ENCODE measurements at places on chromosomes 12 and 14.

DNA sequence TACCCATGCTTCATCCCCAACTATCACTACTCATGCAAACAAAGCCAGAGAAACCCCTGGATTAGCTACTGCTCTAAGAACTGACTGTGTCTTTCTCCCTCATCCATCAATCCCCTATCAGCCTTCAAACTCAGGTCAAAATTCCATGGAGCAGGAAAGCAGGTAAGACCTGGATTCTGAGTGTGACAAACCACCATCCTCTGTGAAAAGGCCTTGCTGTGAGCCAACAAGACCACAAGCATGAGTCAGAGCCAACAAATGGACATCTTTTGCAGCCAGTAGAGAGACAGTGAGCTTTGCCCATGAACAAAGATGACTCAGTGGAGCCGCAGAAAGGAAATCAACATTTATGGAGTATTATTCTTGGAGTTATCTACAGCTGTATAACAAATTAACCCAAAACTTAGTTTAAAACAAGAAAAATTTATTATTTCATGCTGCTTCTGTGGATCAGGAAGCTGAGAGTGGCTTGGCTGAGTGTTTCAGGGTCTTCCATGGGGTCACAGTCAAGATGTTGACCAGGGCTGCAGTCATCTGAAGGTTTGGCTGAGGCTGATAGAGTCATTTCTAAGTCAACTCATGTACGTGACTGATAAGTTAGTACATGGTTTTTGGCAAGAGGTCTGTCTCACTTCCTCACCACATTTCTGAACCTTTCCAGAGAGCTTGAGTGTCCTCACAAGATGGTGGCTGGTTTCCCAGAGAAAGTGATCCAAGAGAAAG is 61.1 kb downstream of the PITPNM2 start:
- no peak for DNase-seq

GRCh38 chr12:6942331-6942665 is 1.3 kb upstream of the RNU7-1 start:
- no peak for DNase-seq

GRCh38 chr12:7150356-7150755 is 20.2 kb downstream of the CLSTN3 start:
- no peak for DNase-seq

- no peak for DNase-seq
These were observed 3.8 kb downstream of the CCDC177 start for GRCh38 chr14:69570836-69571330.

DNA sequence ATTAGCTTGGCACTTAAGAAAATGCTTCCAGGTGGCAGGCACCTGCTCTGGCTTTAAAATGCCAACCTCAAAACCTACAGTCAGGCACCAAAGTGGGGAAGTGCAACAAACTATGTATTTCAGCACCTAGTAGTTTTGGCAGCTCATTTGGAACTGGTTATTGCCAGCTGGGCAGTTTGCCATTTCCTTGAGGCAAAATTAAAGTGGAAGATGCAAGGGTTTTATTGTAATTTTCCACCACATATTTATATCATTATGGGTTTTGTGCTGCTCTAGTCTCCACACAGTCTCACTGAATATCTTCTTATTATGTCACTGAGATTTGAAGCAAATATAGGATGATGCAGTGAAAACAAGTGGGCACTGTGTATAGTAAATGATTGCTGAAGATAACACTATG is 117.0 kb downstream of the PRKD1 start:
- DNase-seq = peak; percentile 91

GRCh38 chr12:81078469-81079196 is 754 bp downstream of the ACSS3 start:
- DNase-seq = no peak

DNA sequence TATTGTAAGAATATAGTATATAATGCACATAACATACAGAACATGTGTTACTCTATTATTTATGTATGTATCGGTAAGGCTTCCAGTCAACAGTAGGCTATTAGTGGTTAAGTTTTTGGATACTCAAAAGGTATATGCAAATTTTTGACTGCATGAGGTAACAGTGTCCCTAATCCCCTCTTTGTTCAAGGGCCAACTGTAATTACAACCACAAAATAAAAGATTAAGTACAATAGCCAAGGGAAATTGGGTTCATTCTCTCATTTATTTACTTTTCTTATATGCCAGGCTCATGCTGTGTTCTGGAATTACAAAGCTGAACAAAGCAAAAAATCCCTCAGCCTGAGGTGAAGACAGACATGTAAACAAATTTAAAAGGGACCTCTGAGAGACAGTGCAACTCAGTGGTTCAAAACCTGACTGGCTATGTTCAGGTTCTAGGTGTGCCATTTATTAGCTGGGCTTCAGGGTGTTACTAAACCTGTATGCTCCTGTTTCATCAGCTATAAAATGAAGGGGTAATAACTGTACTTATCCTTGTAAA is 43.4 kb upstream of the TSPAN8 start:
- no peak for DNase-seq

DNA sequence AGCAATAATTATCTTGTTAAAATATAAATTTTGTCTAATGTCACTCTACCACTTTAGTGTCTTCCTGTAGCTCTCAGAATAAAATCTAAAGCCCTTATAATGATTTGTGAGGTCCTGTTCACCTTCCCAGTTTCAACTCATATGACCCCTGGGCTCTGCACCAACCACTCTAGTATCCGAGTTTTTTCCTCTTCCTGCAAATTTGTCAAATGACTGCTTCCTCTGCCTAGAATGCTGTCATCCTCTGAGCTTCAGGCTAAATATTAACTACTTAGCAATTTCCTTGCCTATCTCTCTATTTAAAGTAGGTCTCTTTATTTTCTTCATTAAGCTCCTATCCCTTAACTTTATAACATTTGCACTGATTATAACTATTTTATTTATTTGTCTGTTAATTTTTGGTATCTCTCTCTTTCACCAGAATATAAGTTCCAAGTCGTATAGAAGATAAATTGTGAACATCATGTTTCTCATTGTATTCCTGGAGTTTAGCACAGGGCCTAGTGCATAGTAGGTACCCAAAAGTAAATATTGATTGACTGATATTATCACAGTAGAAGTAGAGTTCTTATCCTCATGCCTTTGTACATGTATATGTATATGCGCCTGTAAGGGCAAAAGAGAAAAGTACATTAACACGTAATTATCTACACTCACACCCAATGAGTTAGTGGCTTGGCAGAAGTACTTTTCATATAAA is 196.0 kb downstream of the BCAT1 start:
- no peak for DNase-seq

- no peak for DNase-seq
These were observed 138.1 kb downstream of the TMEM117 start for GRCh38 chr12:43973993-43974392.

GRCh38 chr14:37254411-37254947 is 56.7 kb downstream of the MIPOL1 start:
- no peak for DNase-seq

DNA sequence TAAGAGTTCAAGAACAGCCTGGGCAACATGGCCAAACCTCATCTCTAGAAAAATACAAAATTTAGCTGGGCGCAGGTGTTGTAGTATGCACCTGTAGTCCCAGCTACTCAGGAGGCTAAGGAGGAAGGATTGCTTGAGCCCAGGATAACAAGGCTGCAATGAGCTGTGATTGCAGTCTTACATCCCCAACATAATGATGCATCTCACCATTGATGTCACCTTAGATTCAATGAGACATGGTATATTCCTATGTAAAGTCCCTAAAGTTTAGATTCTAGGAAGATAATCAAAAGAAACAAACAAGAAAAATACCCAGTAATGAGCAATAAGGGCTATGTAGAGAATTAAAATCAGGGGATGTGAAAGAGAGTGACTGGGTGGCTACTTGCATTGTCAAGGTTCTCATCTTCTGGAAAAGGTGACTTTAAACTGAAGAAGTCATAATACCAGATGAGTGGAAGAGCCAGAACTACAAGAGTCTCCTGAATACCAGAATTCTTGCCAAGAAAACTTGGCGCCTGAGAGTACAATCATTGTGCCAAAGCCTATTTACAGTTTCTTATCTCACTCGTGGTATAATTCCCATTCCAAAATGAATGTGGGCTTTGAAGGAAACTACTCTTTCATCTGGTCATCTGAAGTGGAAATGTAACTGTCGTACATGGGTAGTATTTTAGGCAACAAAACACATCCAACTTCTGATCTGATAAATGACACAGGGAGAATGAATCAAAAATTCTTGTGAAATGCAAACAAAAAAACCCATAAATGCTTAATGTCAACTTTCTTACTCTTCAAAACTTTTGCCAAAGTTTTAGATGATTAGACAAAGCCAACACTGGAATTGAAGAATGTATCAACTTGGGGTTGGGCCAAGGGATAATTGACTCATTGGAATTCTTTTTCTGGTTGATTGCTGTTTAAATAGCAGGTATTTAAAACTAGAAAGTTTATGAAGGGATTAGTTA is 81.1 kb upstream of the ST8SIA1 start:
- no peak for DNase-seq

DNA sequence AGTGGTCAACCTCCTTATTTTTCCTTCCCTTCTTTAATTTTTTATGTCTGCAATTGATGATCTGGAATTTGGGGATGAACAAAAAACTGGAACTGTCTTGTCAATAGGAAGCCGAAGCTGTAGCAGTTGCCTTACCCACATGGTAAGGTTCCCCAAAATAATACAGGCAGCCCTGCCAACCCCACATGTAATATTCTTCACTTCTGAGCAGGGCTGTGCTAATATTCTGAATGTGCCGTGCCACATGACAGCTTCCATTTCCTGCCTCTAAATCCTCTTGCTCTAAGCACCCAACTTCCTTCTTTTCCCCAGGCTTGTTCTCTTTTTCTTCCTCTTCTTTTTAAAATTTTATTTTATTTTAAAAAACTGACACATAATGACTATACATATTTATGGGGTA is 39.6 kb downstream of the GPATCH2L start:
- DNase-seq = no peak

DNA sequence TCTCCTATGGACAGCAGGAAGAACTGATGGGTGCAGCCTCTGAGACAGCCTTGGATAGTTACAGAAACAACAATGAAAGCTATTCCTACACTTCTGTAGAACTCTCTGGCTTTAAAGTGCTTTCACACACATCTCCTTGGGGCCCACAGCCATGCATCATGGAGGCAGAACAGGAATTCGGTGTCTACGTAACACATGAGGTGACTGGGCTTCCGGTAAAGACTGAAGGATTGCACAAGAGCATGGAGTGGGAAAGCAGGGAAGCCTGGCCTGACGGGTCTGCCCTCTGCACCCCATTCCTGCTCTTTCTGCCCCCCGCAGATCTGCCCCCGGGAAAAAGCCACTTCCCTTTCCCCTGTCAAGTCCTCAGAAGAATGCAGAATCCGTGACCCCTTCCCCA is 82.6 kb downstream of the VWF start:
- no peak for DNase-seq

DNA sequence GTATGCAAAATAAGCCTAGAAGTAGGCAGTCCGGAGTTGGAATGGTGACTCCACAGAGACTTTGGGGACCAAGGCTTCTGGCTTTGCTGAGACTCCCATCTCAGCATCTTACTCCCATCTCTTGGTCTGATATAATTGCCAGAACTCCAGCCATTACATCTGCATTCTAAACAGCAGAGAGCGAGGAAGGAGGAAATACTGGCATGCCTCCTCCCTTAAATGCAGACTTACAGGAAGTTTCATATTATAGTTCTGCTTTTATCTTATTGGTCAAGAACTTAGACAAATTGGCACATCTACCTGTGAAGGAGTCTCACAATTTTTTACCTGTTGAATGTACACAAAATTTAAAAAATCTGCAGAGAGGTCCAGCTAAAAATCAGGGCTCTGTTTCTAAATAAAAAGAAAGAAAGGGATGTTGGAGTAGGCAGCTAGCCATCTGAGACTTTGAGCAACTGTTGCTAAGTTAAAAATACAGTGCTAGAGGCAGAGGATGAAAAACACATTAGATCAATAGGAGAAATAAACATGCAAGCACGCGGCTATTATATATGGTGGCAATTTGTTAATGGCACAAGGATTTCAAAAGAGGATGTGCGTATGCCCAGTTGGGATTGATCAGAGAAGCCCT is 209.9 kb upstream of the HMGA2 start:
- DNase-seq = no peak

GRCh38 chr14:103071544-103072251 is 12.3 kb upstream of the LBHD2 start:
- DNase-seq = no peak

GRCh38 chr12:89796798-89797382 is 88.3 kb upstream of the ATP2B1 start:
- DNase-seq = no peak

DNA sequence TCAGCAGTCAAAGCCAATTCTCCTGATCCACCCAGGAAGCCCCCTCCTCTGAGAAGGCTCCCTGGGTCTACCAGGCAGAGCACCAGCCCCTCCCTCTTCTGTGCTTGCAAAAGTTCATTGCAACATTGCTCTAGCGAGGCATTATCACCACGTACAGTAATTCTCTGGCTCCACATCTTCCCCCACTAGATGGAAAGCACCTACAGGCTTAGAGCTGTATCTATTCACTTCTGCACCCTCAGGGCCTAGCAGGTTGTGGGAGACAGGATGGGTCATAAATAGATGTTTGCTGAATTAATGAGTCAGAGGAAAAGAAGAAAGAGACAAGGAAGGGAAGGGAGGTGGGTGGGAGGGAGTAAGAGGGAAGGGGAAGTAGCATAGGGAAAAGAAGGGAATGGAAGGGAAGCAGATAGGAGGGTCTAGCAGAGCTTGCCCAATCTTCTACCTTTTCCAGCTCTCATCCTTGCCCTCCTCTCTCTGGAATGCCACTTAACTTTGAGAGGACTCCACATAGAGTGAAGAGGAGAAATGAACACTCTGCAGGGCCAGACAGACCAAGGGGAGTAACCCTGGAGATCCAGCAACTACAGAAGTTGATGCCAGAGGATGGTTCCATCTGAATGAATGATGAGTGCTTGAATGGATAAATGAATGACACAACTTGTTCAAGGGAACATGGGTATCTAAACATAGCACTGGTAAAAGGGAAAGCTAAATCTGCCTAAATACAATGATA is 42.0 kb upstream of the NT5DC3 start:
- DNase-seq = no peak

DNA sequence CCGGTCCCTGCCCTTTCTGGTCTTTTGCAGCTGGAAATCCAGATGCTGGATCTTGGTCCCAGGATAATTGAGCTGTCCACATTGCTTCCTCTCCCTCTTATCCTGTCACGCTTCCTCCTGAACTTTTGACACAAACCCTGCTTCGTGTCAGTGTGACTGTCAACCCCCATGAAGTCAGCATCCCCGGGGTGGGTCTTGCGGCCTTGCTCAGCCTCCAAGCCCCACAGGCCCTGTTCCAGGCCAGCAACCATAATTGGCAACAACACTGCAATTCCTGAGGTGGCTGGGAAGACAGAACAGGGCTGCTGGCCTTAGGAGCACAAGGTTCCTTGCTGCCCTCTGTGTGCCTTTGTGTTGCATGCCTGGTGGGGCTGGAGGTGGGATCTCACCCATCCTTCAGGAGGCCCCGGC is 74.9 kb downstream of the NTF3 start:
- no peak for DNase-seq

GRCh38 chr12:124684971-124685688 is 117.7 kb upstream of the NCOR2 start:
- DNase-seq = no peak

DNA sequence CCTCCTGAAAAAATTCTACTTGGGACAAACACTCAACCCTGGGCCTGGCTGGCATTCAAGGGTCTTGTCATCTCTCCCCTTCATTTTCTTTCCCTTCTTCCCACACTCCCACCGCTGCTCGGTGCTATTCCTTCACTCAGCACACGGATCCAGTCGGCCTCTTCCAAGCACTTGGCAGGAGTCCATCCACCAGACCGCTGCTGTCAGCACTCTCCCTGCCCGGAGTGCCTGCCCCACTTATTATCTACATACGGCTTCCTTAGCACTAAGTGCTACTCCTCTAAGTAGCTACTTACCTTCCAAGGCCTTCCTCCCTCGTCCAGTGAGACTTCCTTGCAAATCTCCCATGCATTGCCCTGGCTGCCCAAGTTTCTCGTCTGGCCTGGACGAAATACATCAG is 29.8 kb downstream of the CALM1 start:
- no peak for DNase-seq

Measured in NCI-H1436 treated with DMSO at 0.1 percent for 48 hours (cell line).